Activated CD4-positive, alpha-beta T cell treated with anti-CD3 and anti-CD28 coated beads, Interleukin-2, amount 10 ng/mL, durations not matched to agents 7 days and 5 days (primary cell): ENCODE measurements at places on chromosomes 3 and 15. TPM values are rescaled to one million over a fixed set of nuclear protein-coding genes. Genes with fewer than 3 reads are reported as not detected.

DCLK3 gene
- not detected for total RNA-seq

PARP15 gene
- 40.9 TPM for total RNA-seq

CKMT1A gene
- total RNA-seq, result not detected

BRPF1 gene
- 51.6 TPM for total RNA-seq

NANOGP8 gene
- total RNA-seq, result not detected

CCDC33 gene
- not detected for total RNA-seq

LHFPL4 gene
- total RNA-seq, result not detected

SCAANT1 gene
- not detected for total RNA-seq

GOLGA6L7 gene
- total RNA-seq, result not detected

HEMK1 gene
- total RNA-seq, result 49.0 TPM

PRTG gene
- not detected for total RNA-seq

HRG gene
- not detected for total RNA-seq

KLHL40 gene
- total RNA-seq, result not detected

MAPKBP1 gene
- 29.8 TPM for total RNA-seq

UTS2B gene
- 0.20 TPM for total RNA-seq

CSTA gene
- not detected for total RNA-seq

PLSCR5 gene
- not detected for total RNA-seq

GOLGA6L6 gene
- not detected for total RNA-seq

LYSMD2 gene
- 18.2 TPM for total RNA-seq

PRKCD gene
- 19.9 TPM for total RNA-seq

CMSS1 gene
- 34.8 TPM for total RNA-seq

SKOR1 gene
- 0.30 TPM for total RNA-seq

ARL6IP5 gene
- 156 TPM for total RNA-seq

SLC51B gene
- not detected for total RNA-seq

BTLA gene
- total RNA-seq, result 43.1 TPM

CNTN3 gene
- total RNA-seq, result not detected

MORC1 gene
- total RNA-seq, result not detected

TMEM89 gene
- total RNA-seq, result 0.33 TPM

MME gene
- total RNA-seq, result not detected

H1-8 gene
- not detected for total RNA-seq
